ENCODE measurements at places on chromosomes 5 and 9.

- no peak for DNase-seq
Observed at GRCh38 chr9:6552498-6553121, 92.9 kb downstream of the GLDC start.

DNA sequence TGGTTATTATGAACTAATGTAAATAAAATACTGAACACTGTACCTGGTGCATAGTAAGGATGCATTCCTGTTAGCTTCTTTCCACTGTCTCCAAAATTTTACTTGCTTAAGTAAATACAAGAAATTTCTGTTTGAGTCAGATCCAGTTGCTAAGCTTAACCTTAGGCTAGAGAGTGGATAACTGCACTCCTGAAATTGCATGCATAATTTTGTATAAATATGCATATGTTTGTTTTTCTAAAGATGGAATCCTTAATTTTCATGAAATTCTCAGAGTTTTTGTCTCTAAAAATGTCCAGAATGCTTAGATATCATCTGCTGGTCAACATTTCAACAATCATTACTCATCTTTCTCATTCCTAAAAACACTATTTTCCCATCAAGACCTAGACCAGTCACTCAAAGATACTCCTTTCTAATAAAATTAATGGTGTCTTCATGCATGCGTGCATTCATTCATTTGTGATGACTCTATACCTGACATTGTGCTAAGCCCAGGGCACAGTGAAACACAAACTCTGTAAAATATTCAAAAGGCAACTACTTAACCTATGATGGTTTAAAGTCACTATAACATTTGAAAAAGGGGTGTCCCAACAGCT is 284.8 kb downstream of the SEC61B start:
- DNase-seq, result no peak

DNA sequence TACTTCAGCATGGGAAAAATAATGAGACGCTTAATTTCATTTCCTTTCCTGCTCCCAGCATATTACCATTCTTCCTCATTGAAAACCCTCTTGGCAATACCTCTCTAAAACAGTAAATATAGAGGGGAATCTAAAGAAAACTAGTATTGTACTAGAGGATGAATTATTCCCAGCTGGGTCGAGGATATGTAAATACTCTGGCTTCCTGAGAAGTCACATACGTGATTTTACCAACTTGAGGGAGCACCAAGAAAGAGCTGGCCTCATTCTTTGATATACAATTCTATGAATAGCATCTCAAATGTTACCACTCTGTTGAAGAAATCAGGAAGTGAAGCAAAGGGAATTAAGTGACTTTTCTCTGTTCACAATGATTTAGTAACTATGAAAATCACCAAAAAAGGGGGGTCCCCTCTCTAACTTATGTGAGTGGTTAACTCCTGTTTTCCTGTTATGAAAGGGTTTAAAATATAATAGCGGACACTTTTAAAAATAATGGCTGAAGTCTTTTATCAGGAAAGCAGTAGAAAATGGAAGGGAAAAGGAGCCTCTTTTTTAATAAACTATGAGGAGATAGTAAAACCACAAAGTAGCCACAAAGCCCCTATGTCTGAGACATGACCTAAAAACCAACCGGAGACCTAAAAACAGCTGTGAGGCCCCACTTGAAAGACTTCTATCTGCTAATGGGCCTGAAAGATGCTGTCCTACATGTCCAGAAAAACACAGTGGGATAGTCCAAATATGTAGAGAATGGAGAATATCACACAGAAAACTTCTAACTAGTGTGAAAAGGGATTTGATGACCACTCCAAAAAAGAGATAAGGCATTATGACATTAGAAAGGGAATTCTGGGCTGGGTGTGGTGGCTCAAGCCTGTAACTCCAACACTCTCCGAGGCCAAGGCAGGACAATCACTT is 42.6 kb downstream of the LPAR1 start:
- DNase-seq, result no peak

- DNase-seq, result no peak
Observed at GRCh38 chr5:133731951-133732350, 119.6 kb upstream of the FSTL4 start.

- no peak for DNase-seq
Observed at GRCh38 chr5:73214996-73215395, 42.0 kb downstream of the TMEM174 start.

DNA sequence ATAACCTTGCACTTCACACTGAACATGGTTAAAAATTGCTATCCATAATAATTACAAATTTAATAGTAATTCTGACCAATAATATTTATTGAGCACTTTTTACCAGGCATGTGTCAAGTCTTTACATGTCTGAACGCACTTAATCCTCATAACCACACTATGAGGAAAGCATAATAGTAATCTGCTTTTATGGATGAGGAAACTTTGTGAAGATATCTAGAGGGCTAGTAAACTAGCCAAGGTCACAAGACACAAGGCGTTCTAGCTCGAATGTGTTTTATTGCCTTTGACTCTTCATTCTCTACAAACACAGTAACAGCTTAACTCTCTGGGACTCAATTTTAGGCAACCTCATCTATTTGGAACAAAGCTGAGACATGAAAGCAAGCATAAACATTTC is 205.1 kb downstream of the ARHGEF28 start:
- no peak for DNase-seq

DNA sequence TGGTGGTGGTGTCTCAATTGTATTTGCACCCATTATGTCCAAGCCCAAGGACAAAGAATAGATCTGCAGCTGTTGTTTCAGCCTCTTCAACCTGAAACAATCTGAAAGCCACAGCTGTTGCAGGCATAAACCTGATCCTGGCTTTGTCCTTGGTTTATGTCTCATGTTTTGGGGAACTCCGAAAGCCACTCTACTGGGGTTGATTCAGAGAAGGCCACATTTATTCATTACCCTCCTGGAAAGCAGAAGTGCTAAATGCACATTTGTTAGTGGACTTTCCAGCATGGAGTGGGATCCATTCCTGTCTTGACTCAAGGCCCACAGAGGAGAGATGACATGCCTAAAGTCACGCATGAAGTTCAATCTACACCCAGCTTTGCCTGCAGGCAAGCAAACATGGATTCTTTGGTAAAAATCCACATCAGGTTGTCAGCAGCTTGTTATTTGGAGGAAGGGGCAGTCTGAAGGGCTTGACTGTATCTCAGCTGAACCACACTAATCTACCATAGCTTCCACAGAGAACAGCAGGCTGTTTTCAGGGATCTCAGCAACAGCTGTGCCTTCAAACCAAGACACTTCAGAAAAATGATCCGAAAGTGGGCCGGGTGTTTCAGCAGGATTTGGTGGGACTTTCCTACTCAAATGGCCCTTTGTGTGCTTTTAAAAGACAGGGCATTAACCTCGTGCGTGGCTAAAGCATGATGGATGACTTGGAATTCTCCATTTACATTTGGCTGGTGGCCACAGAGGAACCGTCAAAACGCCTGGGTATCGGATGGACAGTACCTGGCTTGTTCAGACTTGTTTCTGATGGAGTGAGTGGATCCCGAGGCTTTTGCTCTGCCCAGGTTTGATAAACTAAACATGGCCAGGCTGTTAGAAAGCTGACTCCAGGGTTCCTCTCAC is 36.2 kb upstream of the ADAM19 start:
- DNase-seq, result no peak
